Fibroblast of gingiva (primary cell): ENCODE measurements at places on chromosomes 2 and 18.

DNA sequence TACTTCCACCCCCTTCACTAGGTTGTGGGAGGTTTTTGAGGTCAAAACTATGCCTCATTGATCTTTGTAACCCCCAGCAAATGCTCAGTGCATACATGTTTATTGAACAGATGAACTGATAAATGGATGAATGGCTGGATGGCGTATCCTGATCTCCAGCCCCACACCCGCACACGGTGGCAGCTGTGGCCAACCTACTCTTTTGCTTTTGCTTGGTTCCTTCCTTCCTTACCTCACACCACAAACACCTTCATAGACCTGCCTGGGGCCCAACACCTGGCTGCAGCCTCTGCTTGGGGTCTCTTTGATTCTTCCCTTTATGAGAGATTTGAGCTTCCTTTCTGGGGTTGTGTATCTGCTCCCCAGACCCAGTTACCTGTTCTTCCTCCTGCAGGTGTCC is 25.9 kb downstream of the SPP2 start:
- DNase-seq, result no peak

DNA sequence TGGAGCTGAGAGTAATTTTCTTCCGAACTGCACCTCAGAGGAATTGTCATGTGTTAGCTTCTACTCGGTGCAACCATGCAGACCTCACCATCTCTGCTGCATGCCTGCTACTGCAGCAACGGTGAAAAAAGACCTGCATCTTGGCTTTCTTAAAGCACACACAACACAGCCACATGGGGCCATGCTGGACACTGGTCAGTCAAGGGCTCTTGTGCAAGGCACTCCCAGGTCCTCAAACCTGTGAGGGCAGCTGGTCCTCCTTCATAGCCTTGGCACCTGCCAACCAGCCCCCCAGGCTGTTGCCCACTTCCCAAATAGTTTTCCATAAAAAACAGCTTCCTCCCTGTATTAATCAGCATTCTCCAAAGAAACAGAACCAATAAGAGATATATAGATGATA is 113.5 kb upstream of the TEX51 start:
- no peak for DNase-seq

DNA sequence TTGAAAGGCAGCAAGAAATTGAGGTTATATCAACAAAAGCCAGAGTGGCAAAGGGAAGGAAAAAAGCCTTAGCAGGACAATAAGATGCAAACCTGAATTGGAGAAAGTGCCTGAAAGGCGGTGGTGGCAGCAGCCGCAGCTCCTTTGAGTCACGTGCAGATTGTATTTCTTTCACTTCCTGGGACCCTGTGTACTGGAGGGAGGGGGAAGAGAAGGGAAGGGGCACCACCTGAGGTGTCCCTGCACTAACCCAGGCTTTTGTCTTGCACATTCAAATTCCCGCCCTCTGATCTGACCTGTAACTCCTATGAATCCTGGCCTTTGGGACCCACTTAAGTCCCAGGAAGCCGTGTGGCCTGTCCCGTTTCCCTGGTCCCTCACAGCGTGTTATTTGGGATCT is 326.1 kb upstream of the SKOR2 start:
- DNase-seq, result no peak

GRCh38 chr2:32095671-32096070 is 32.3 kb downstream of the SPAST start:
- no peak for DNase-seq

DNA sequence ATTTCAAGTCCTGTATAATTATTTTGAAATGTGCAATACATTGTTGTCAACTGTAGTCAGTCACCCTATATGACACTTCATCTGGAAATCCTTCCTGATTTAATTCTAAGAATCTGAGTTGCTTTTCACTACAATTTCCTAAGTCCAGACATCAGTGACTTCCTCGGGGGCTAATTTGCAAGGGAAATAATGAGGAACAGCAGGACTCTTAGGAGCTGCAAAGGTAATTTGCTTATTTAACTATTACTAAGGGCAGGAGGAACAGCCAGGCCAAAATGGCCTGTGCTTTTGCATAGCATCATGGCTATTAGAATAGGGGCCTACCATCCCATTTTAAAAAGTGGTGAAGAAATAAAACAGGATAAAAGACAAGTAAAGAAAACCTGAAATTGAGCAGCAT is 178.8 kb downstream of the MC4R start:
- DNase-seq, result no peak

GRCh38 chr2:165952741-165953211 is 800 bp downstream of the TTC21B start:
- no peak for DNase-seq

DNA sequence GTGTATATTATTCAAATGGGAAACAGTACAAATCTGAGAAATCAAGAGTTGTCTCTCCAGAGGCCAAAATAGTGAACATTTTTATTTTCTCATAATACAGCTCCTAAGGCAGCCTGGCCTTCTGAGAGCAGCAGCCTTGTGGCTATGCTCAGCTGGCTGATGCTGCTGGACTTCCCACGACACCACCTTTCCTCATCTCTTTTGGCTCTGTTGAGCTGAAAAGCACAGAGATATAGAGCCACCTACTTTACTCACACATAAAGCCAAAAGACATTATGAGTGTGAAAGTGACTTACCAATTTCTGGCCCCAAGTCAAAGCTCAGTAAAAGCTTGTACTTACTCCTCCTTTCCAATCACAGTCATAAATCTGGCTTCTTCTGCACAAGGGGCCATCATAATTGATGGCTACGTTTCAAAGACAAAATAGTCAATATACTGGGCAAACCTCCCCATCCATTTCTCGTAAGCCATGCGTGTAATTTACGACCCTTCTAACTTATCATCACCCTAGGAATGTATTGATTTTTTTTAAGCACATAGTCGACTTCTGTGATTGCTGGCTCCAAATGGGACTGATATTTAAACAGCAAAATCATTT is 18.6 kb upstream of the REG3A start:
- no peak for DNase-seq

- no peak for DNase-seq
These were observed 69.9 kb downstream of the KCNH7 start for GRCh38 chr2:162768656-162769055.

- no peak for DNase-seq
These were observed 2.1 kb downstream of the RHBDD1 start for GRCh38 chr2:226837787-226838603.

GRCh38 chr2:213145715-213146242 is 5.6 kb downstream of the IKZF2 start:
- DNase-seq, result no peak

- no peak for DNase-seq
These were observed 441.7 kb downstream of the RNF144A start for GRCh38 chr2:7358865-7359447.

DNA sequence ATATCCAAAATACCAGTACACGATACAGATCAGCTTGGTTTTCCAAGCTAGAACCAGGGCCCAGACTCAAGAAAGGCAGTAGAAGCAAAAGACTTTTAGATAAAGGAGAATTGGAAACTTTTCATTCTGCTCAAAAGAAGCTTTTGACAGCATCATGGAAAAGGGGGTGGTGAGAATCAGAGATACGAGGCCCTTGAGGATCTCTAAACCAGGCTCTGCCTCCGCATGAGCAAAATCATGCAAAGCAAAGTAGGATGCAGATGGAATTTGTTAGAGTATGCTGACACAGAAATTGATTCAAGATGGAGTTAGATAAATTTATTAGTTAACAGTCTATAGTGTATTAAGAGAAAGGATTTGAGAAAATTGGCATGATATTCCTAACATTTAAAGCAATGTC is 39.8 kb downstream of the FAM98A start:
- no peak for DNase-seq

- DNase-seq, result no peak
These were observed 251.9 kb upstream of the ZNF804A start for GRCh38 chr2:184346338-184346862.

- no peak for DNase-seq
These were observed 114.3 kb downstream of the ARHGEF4 start for GRCh38 chr2:130951018-130951417.

- peak; percentile 91 for DNase-seq
These were observed 140.9 kb downstream of the CAPN13 start for GRCh38 chr2:30666266-30666874.

GRCh38 chr18:3115447-3116030 is 102.6 kb upstream of the LPIN2 start:
- DNase-seq, result no peak

DNA sequence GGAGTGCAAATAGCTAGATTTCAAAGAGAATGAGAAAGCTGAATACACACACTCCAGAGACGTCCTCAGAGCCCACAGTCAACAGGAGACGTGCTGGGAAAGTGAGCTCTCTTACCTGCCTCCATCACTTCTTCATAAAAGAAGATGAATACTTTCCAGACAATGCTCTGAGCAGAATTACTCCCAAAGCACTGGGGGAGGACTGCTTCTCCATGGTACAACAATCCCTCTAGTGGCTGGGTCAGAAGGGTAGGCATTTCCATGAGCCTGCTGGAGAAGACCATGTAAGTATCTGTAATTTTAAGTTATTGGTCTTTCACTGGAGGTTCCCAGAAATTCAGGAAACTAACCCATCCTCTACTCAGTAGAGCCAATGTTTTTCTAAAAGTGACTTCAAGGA is 190.3 kb downstream of the RBM43 start:
- peak; percentile 46 for DNase-seq

GRCh38 chr18:23671564-23671963 is 8.9 kb upstream of the ANKRD29 start:
- no peak for DNase-seq

GRCh38 chr18:55403421-55403949 is 184.5 kb downstream of the TCF4 start:
- no peak for DNase-seq

GRCh38 chr2:239587841-239588240 is 187.0 kb upstream of the HDAC4 start:
- no peak for DNase-seq

DNA sequence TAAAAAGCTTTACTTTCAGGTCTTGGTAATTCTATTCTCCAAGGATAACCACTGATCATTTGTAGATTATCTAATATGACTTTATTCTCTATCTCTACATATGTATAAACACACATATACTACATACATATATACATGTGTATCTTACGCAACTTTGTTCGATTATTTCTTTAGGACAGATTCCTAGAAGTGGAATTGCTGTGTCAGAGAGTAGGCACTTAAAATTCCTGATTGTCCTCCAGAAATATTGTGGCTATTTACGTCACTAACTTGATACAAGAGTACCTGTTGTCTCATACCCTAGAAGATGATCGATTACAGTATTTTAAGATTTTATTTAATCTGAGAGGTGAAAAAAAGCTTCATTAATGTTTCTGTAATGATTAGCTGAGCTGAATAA is 57.9 kb downstream of the FAM98A start:
- DNase-seq, result no peak

DNA sequence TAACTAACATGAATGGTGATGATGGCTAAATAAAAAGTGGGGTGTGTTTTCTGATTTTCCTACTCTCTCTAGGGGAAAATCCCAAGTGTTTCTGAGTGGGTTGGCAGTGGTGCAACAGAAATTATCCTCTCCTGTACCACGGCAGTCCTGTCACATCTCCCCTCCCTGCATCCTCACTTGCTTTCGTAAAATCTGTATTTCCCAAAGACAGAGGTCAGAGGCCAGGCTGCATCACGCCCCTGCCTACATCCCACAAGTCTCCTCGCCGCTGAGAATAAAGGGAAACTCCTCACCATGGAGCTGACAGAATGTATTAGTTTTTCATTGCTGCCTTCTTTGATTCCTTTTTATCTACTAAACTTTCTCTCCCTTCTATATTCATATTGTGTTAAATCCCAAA is 13.1 kb downstream of the FBLN7 start:
- no peak for DNase-seq

GRCh38 chr18:73693091-73693490 is 454.5 kb downstream of the FBXO15 start:
- no peak for DNase-seq

DNA sequence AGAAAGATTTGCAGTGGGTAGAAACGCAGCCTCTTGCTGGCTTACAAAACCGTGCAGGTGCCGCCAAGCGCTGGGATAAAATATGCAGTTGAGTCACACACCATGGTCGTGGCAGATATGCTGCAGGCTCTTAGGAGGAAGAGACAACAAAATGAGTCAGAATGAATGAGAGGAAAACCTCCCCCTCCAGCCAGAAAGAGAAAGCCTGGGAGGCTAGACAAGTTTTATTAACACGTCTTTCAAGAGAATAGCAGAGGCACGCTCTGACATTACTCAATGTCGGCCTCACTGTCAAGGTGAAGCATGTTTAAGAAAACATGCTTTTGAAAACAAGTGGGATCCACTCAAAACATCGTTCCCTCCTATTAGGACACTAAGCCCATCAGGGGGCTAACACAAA is 37.1 kb upstream of the ZCCHC2 start:
- peak; percentile 20 for DNase-seq

DNA sequence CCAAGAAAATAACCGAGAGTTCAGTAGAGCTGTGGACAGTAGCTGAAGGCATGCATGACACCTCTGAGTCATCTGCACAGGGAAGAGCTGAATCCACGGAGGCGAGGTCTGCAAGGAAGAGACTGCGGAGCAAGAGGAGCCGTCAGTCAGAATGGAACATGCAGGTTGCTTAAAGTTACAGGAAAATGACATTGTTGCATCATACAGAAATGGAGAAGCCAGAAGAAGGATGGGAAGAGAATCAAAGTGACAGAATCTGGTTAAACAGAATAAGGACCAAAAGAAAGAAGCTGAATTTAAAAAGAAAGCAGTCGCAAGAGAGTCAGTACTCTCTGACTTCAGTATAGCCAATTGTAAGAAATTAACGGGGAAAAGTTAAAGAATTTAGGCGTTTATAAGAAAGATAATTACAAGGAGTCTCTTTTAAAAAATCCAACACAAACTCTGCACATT is 533.8 kb downstream of the ADCYAP1 start:
- DNase-seq, result no peak

GRCh38 chr2:43100883-43101662 is 125.3 kb downstream of the ZFP36L2 start:
- DNase-seq, result peak; percentile 51

GRCh38 chr2:110848519-110849030 is 116.2 kb downstream of the ACOXL start:
- no peak for DNase-seq

DNA sequence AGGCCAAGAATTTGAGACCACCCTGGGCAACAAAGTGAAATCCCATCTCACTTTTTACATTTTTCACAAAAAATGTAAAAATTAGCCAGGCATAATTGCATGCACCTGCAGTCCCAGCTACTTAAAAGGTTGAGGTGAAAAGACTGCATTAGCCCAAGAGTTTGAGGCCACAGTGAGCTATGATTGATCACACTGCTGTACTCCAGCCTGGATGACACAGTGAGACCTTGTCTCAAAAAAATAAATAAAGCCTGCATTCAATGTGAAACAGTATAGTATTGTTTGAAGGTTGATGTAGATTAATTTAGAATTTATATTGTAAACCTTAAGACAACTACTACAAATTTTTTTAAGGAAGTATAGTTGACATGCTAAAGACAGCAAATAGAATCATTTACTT is 53.5 kb downstream of the TBC1D8 start:
- DNase-seq, result no peak

DNA sequence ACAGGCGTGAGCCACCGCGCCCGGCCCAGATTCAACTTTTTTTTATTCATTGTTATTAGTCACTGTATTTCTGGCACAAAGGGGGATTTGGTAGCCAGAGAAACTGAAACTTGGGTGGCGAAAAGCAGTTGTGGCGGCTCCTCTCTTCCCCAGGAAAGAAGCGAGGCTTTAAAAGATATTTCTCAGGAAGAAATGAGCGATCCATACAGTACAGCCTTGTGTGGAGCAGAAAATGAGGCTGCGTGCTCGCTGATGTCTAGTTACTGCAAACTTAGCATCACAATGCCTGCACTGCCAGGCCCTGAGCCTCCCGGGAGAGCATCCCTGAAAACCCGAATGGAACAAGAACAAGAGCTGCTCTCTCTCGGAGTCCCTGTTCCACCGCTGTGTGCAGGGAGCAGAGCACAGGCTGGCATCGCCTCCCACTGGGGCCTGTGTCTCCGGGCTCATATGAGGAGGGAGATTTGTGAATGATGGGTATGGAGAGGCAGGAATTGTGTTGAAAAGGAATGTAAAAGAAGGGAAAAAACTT is 234.0 kb downstream of the ZNF516 start:
- DNase-seq, result no peak
